Fibroblast of lung (primary cell): ENCODE measurements at places on chromosomes 12 and 14. TPM values are rescaled to one million over a fixed set of nuclear protein-coding genes. Genes with fewer than 3 reads are reported as not detected.

Gene CDCA3
- 1.5 and 9.1 TPM in 2 replicates for total RNA-seq

Gene PTPRB
- 0.66 and 0.77 TPM in 2 replicates for total RNA-seq

Gene MYO1H
- 0.77 TPM in 1 of 2 replicates, not detected in the other for total RNA-seq

Gene TGM1
- 0.51 and 0.83 TPM in 2 replicates for total RNA-seq

Gene CLEC1B
- total RNA-seq = not detected in 2 replicates

Gene PROX2
- not detected in 2 replicates for total RNA-seq

Gene UBR7
- total RNA-seq = 27.7 and 34.0 TPM in 2 replicates

Gene TSHR
- not detected in 2 replicates for total RNA-seq

Gene KLRC2
- total RNA-seq = not detected in 2 replicates

Gene MLXIP
- total RNA-seq = 12.6 and 17.0 TPM in 2 replicates

Gene GYS2
- total RNA-seq = not detected in 2 replicates

Gene SERPINA12
- not detected in 2 replicates for total RNA-seq

Gene PLEKHG7
- not detected in 2 replicates for total RNA-seq

Gene KRT75
- not detected in 2 replicates for total RNA-seq

Gene KRT5
- total RNA-seq = not detected in 2 replicates

Gene KRT86
- 0.17 TPM in 1 of 2 replicates, not detected in the other for total RNA-seq

Gene CACNB3
- 18.5 and 28.4 TPM in 2 replicates for total RNA-seq

Gene GSG1
- 0.26 and 0.66 TPM in 2 replicates for total RNA-seq

Gene FOXG1
- not detected in 2 replicates for total RNA-seq

Gene TAS2R20
- 2.1 and 3.3 TPM in 2 replicates for total RNA-seq

Gene TMCC3
- 0.33 and 0.51 TPM in 2 replicates for total RNA-seq

Gene MANSC4
- total RNA-seq = 0.17 TPM in 1 of 2 replicates, not detected in the other

Gene IL26
- total RNA-seq = 0.26 TPM in 1 of 2 replicates, not detected in the other

Gene FSCB
- not detected in 2 replicates for total RNA-seq

Gene ANAPC5
- 99.9 and 113 TPM in 2 replicates for total RNA-seq

Gene BCAT1
- total RNA-seq = 93.7 and 162 TPM in 2 replicates

Gene SYT1
- total RNA-seq = 0.51 and 2.1 TPM in 2 replicates

Gene C12orf50
- under 0.01 TPM in 1 of 2 replicates, not detected in the other for total RNA-seq

Gene TCTN2
- 6.7 and 7.9 TPM in 2 replicates for total RNA-seq

Gene LUM
- total RNA-seq = 217 and 240 TPM in 2 replicates

Gene SAV1
- 27.2 and 46.9 TPM in 2 replicates for total RNA-seq

Gene ACSM4
- not detected in 2 replicates for total RNA-seq

Gene PIK3C2G
- not detected in 2 replicates for total RNA-seq

Gene SERPINA9
- not detected in 2 replicates for total RNA-seq

Gene ACOT4
- 0.51 and 1.7 TPM in 2 replicates for total RNA-seq

Gene CCDC88C
- total RNA-seq = 0.17 and 0.51 TPM in 2 replicates

Gene MGST1
- total RNA-seq = 78.6 and 117 TPM in 2 replicates

Gene ASPG
- total RNA-seq = not detected in 2 replicates

Gene TAS2R13
- 1.0 and 1.7 TPM in 2 replicates for total RNA-seq

Gene KRT82
- total RNA-seq = not detected in 2 replicates

Gene CLEC6A
- not detected in 2 replicates for total RNA-seq

Gene PLCZ1
- total RNA-seq = not detected in 2 replicates

Gene ST8SIA1
- total RNA-seq = 5.9 and 23.9 TPM in 2 replicates

Gene STYX
- total RNA-seq = 13.1 and 14.9 TPM in 2 replicates

Gene LRTM2
- not detected in 2 replicates for total RNA-seq

Gene SH2B3
- 7.4 and 18.0 TPM in 2 replicates for total RNA-seq

Gene NINJ2
- total RNA-seq = 0.66 and 1.3 TPM in 2 replicates

Gene CSRP2
- total RNA-seq = 36.7 and 56.8 TPM in 2 replicates

Gene CYP46A1
- total RNA-seq = under 0.01 and 0.33 TPM in 2 replicates

Gene PAH
- not detected in 2 replicates for total RNA-seq

Gene TM7SF3
- total RNA-seq = 92.2 and 156 TPM in 2 replicates

Gene MYH6
- total RNA-seq = not detected in 2 replicates

Gene FAM186B
- 0.33 and 0.51 TPM in 2 replicates for total RNA-seq

Gene IPO8
- 38.0 and 41.5 TPM in 2 replicates for total RNA-seq

Gene CELA1
- total RNA-seq = not detected in 2 replicates

Gene PPP4R4
- 0.51 and 0.99 TPM in 2 replicates for total RNA-seq

Gene MYF5
- not detected in 2 replicates for total RNA-seq
